ENCODE measurements at places on chromosomes 7 and 10. TPM values are rescaled to one million over a fixed set of nuclear protein-coding genes. Genes with fewer than 3 reads are reported as not detected.

Gene LMBR1
- total RNA-seq, result 70.5 TPM

DNA sequence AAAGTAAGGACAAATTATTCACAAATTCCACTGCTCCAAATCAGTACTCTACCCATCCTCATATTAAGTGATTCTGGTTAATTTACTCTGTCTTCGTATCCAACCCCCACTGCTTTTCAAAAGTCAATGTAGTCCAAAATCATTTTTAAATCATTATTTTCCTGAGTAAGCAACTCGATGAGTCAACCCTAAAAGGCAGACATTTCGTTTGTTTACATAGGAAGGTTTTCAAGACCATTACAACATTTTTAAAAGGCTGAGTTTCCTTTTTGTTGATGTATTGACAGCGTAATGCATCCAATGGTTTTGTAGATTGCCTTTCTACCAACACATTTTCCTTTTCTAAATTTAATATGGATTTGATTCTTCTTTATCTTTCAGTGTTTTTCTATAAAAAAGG is 523.0 kb upstream of the ANKRD30A start:
- no peak overlapping the region for H3K4me3 ChIP-seq
- no peak overlapping the region for H3K27ac ChIP-seq
- no peaks in the 10 kb centered on the region for H3K36me3 ChIP-seq
- DNase-seq, result no peak
- H3K4me1 ChIP-seq, result no peaks in the 10 kb centered on the region
- H3K27me3 ChIP-seq, result no peaks in the 10 kb centered on the region

GRCh38 chr7:88224601-88225275 is 4.9 kb upstream of the SRI start:
- no peaks in the 10 kb centered on the region for H3K4me1 ChIP-seq
- H3K27me3 ChIP-seq, result no peaks in the 10 kb centered on the region
- no peak overlapping the region for H3K4me3 ChIP-seq
- no peak overlapping the region for H3K27ac ChIP-seq

DNA sequence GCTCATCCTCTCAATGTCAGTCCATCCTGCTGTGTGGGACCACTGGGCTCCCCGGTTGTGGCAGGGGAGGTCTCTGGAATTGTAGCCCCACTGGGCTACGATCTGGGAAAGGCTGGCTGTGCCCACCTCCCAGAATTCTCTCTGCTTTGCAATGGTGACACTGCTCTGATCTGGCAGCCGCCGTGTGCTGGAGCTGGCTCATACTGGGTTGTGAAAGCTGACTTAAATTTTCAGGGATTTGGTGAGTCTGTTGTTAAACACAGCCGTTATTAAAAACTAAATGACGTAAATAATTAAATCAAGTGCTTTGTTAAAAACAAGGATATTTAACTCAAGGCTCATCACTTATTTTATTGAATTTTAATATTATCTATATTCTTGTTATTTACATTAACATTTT is 160.0 kb downstream of the TAX1BP1 start:
- H3K4me1 ChIP-seq, result peaks cover 16% of the 10 kb centered on the region
- no peaks in the 10 kb centered on the region for H3K27me3 ChIP-seq
- H3K27ac ChIP-seq, result no peak overlapping the region
- no peak for DNase-seq
- no peaks in the 10 kb centered on the region for H3K36me3 ChIP-seq
- H3K4me3 ChIP-seq, result no peak overlapping the region

- no peaks in the 10 kb centered on the region for H3K4me1 ChIP-seq
- no peak overlapping the region for H3K27ac ChIP-seq
- DNase-seq, result no peak
- H3K36me3 ChIP-seq, result no peaks in the 10 kb centered on the region
Measured at GRCh38 chr7:94912085-94912484, 4.7 kb downstream of the PPP1R9A start.

Gene HYAL4
- not detected for total RNA-seq

- H3K4me3 ChIP-seq, result no peak overlapping the region
- DNase-seq, result no peak
- H3K36me3 ChIP-seq, result peaks cover 3% of the 10 kb centered on the region
- no peak overlapping the region for H3K27ac ChIP-seq
- no peaks in the 10 kb centered on the region for H3K4me1 ChIP-seq
Measured at GRCh38 chr10:17907641-17908040, 44.1 kb upstream of the SLC39A12 start.

Gene GPR37
- 0.96 TPM for total RNA-seq

DNA sequence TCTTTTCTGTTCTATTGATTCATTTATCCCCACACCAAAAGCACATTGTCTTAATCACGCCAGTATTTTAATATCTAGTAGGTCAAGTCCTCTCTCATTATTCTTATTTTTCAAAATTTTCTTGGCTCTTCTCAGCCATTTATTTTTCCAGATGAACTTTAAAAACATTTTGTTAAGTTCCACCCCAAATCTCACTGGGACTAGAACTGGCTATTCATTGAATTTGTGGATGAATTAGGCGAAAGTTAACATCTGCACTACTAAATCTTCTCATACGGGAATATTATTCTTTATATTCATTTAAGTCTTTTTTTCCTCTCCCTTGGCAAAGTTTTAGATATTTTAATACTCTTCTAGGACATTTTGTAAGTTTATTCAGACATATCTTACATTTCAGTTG is 295.2 kb upstream of the MGMT start:
- no peak for DNase-seq
- no peak overlapping the region for H3K4me3 ChIP-seq
- peaks cover 3% of the 10 kb centered on the region for H3K27me3 ChIP-seq
- no peaks in the 10 kb centered on the region for H3K36me3 ChIP-seq
- no peaks in the 10 kb centered on the region for H3K4me1 ChIP-seq
- no peak overlapping the region for H3K27ac ChIP-seq

Gene LMOD2
- total RNA-seq, result 0.17 TPM
